ENCODE measurements at places on chromosomes 11 and 22. TPM values are rescaled to one million over a fixed set of nuclear protein-coding genes. Genes with fewer than 3 reads are reported as not detected.

The TSGA10IP gene
- not detected for polyA plus RNA-seq

DNA sequence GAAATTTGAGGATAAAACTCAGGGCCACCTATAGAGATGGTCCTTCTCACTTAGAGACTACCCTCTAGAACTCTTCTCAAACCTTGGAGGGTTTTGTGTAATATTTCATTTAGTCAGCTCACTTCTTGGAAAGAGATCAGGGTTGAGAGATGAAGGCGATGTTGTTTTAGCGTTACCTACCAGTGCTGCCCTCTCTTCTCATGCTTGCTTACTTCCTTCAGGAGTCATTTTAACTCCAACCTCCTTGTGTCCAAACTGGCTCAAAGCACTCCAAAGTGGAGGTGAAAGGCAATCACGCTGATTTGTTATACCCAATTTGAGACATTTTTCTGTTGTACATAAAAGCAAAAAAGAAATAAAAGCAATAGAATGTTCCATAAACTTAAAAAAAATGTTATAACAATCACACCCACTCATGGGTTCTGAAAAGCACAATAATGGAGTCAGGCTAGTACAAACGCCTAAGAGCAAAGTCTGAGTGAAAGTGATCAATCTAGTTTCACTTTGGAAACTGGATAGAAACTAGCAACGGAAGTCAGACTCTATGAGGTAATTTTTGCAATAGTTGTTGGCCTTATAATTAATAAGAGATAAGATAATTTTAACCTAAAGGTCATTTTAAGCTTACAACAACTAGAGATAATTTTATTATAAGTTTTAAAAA, 117.1 kb downstream of the MRTFA start:
- DNase-seq, result no peak

The CCDC86 gene
- polyA plus RNA-seq, result 16.7 TPM

The ENTHD1 gene
- polyA plus RNA-seq, result not detected

Measured in muscle of arm (tissue), 14 donors.